ENCODE measurements at places on chromosomes 16 and 17. TPM values are rescaled to one million over a fixed set of nuclear protein-coding genes. Genes with fewer than 3 reads are reported as not detected.

DNA sequence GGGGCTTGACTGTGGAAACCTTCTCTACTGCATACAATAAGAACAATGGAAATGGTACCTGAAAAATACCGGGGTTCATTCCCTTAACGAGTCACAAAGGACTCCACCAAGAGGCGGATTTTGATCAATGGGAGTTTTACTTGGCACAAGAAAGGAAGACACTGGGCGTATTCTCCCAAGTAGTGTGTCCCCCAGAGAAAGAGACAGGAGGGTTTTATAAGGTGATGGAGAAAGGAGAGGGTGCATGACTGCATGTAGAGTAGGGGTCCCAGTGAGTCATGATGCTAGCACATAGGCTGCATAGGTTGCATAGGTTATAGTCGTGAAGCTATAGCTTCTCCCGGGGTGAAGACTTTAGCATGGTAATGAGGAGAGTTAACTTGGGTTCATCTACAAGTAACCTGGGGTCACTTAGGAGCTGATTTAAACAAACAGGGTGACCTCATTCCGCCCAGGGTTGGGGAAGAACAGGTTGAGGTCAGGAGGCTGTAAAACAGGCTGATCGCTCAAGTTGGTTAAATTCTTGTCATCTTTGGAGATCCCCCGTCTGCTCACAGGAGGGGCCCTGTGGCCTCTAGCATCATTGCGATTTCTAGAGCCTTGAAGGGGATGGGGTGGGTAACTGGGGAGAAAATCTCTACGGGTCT lies 1.5 kb downstream of the MPV17L start:
- no peak overlapping the region for H3K4me3 ChIP-seq
- H3K36me3 ChIP-seq = no peaks in the 10 kb centered on the region
- H3K4me1 ChIP-seq = no peaks in the 10 kb centered on the region
- H3K27ac ChIP-seq = no peak overlapping the region

The USP6 gene
- not detected for total RNA-seq

DNA sequence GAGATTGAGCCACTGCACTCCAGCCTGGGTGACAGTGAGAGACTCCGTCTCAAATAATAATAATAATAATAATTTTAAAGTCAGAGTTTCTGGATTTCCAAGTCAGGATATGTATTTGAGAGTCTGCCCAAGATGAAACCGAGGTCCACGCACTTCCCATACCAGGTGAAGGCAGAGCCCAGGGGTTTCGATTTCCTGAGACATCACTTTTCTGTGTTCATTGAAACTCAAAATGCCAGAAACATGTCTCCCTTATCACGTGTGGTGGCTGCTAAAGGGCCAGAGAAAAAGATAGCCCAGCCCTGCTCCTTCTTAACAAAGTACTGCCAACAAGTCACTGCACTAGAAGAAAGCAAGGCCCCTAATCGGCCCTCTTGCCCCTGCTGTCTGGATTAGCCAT lies 9.8 kb upstream of the RNF157 start:
- no peaks in the 10 kb centered on the region for H3K36me3 ChIP-seq
- H3K4me1 ChIP-seq = peaks cover 16% of the 10 kb centered on the region
- DNase-seq = no peak
- H3K27ac ChIP-seq = no peak overlapping the region

The DYNC1LI2 gene
- 113 TPM for total RNA-seq

GRCh38 chr17:55693254-55694216 lies 29.1 kb downstream of the TMEM100 start:
- peak overlapping the region; percentile 76 for H3K27ac ChIP-seq
- peak; percentile 80 for DNase-seq
- H3K4me1 ChIP-seq = peaks cover 10% of the 10 kb centered on the region
- H3K4me3 ChIP-seq = no peak overlapping the region
- H3K27me3 ChIP-seq = no peaks in the 10 kb centered on the region

- peaks cover 46% of the 10 kb centered on the region for H3K4me1 ChIP-seq
- no peaks in the 10 kb centered on the region for H3K27me3 ChIP-seq
- DNase-seq = peak; percentile 91
- H3K27ac ChIP-seq = peak overlapping the region; percentile 50
- no peak overlapping the region for H3K4me3 ChIP-seq
- no peaks in the 10 kb centered on the region for H3K36me3 ChIP-seq
Observed at GRCh38 chr16:57807968-57808528, 5.8 kb upstream of the KIFC3 start.

The ATAD5 gene
- total RNA-seq = 0.55 TPM

- no peak for DNase-seq
- no peaks in the 10 kb centered on the region for H3K36me3 ChIP-seq
- no peak overlapping the region for H3K4me3 ChIP-seq
- H3K4me1 ChIP-seq = no peaks in the 10 kb centered on the region
- H3K27ac ChIP-seq = no peak overlapping the region
Observed at GRCh38 chr17:13293421-13293820, 275.6 kb upstream of the ELAC2 start.

The ACSM2B gene
- not detected for total RNA-seq

The ALDOA gene
- 1,930 TPM for total RNA-seq

GRCh38 chr17:39738568-39738901 lies 797 bp downstream of the GRB7 start:
- H3K27ac ChIP-seq = no peak overlapping the region
- H3K36me3 ChIP-seq = no peaks in the 10 kb centered on the region
- DNase-seq = no peak
- peaks cover 20% of the 10 kb centered on the region for H3K4me1 ChIP-seq
- H3K4me3 ChIP-seq = no peak overlapping the region
- H3K27me3 ChIP-seq = peaks cover 46% of the 10 kb centered on the region

- H3K27me3 ChIP-seq = no peaks in the 10 kb centered on the region
- H3K36me3 ChIP-seq = no peaks in the 10 kb centered on the region
- no peak overlapping the region for H3K27ac ChIP-seq
- no peaks in the 10 kb centered on the region for H3K4me1 ChIP-seq
Observed at GRCh38 chr16:11593581-11593980, 6.9 kb upstream of the LITAF start.

The KIF22 gene
- total RNA-seq = 30.7 TPM

The ACSM5 gene
- 6.4 TPM for total RNA-seq

- no peak overlapping the region for H3K4me3 ChIP-seq
- DNase-seq = no peak
- no peaks in the 10 kb centered on the region for H3K36me3 ChIP-seq
- H3K4me1 ChIP-seq = no peaks in the 10 kb centered on the region
- H3K27ac ChIP-seq = peak overlapping the region; percentile 22
- no peaks in the 10 kb centered on the region for H3K27me3 ChIP-seq
Observed at GRCh38 chr17:3983606-3984484, 19.6 kb upstream of the ATP2A3 start.

- H3K4me3 ChIP-seq = no peak overlapping the region
- no peaks in the 10 kb centered on the region for H3K36me3 ChIP-seq
Observed at GRCh38 chr17:57507828-57508227, 237.3 kb downstream of the CCDC182 start.

DNA sequence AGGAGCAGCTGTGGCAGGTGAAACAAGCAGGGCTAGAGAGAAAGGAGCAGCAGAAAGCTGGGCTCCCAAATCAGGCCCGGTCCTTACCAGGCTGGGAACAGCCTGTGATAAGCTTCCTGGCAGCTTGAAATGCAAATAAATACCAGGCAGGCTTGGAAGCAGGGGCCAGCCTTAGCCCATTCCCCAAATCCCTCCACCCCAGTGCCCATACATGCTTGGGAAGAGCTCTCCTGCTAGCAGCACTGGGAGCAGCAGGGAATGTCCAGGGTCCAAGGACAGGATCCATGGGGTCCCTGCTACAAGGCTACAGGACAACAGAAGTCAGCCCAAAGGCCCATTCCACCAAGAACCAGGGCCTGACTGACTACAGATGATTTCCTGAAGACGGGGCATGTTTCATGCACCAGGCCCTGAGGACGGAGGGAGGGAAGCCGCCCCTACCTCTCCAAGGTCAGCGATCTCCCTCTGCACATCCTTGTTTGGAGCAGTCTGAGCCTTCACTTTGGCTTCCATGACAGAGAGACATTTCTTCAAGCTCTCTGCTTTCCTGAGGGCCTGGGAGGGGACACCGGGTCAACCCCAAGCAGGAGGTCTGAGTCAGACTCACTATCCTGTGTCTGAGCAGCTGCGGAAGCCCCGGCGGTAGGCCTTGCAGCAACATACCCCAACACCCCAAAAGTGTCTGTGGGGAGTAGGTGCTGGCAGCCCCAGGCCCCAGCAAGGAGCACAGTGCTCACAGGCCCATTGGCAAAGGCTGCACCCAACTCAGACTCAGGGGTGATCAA lies 2.6 kb upstream of the EXOSC6 start:
- no peak overlapping the region for H3K27ac ChIP-seq
- no peaks in the 10 kb centered on the region for H3K27me3 ChIP-seq
- no peak overlapping the region for H3K4me3 ChIP-seq
- DNase-seq = no peak

The KCNH4 gene
- total RNA-seq = not detected

The CA7 gene
- total RNA-seq = not detected

- H3K4me3 ChIP-seq = no peak overlapping the region
- DNase-seq = no peak
- no peaks in the 10 kb centered on the region for H3K27me3 ChIP-seq
- no peak overlapping the region for H3K27ac ChIP-seq
- no peaks in the 10 kb centered on the region for H3K36me3 ChIP-seq
Observed at GRCh38 chr17:60330731-60331130, 61.2 kb downstream of the USP32 start.

The MAFG gene
- 44.5 TPM for total RNA-seq

DNA sequence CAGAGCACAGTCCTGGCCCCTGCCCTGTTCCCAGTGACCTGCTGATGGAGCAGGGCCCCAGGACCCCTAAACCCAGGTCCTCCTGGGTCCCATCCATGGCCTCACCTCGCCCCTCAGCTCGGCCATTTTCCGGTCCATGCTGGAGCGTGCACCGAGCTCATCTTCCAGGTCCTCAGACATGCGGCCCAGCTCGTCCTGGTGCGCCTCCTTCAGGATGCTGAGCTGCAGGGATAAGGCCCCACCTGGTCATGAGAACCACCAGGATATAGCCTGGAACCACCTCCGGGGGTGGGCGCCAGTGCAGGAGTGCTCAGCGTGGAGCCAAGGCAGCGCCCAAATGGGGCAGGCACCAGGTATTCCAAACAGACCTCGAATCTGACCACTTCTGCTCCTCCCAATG lies 17.9 kb downstream of the CCDC102A start:
- H3K4me3 ChIP-seq = no peak overlapping the region
- no peak for DNase-seq
- no peak overlapping the region for H3K27ac ChIP-seq
- no peaks in the 10 kb centered on the region for H3K27me3 ChIP-seq

The SRCIN1 gene
- total RNA-seq = 0.44 TPM

- no peak overlapping the region for H3K4me3 ChIP-seq
- no peak overlapping the region for H3K27ac ChIP-seq
- no peaks in the 10 kb centered on the region for H3K36me3 ChIP-seq
Observed at GRCh38 chr17:71516149-71516548, 604.7 kb upstream of the SOX9 start.

- H3K27ac ChIP-seq = no peak overlapping the region
- no peak overlapping the region for H3K4me3 ChIP-seq
- DNase-seq = peak; percentile 83
- no peaks in the 10 kb centered on the region for H3K27me3 ChIP-seq
Observed at GRCh38 chr17:6061290-6061689, 8.9 kb upstream of the WSCD1 start.

DNA sequence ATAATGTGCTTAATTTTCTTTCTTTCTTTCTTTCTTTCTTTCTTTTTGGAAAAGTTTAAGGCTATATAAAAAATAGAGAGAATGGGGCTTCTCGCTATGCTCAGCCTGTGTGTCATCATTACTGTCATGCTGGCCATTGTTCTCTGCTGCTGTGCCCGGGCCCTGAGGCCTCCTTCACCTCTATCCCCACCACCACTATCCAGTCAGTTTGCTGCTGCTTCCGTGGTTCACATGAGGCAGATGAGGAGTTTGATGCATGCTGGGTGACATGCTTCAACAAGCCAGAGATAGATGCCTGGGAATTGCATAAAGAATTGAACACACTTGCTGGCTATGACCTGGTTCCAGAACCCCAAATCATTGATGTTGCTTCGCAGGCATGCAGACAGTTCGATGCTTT lies 36.3 kb downstream of the PITPNC1 start:
- no peak overlapping the region for H3K4me3 ChIP-seq
- no peaks in the 10 kb centered on the region for H3K27me3 ChIP-seq
- no peaks in the 10 kb centered on the region for H3K4me1 ChIP-seq
- H3K36me3 ChIP-seq = no peaks in the 10 kb centered on the region
- DNase-seq = no peak
- H3K27ac ChIP-seq = no peak overlapping the region

The CRAMP1 gene
- 5.3 TPM for total RNA-seq

DNA sequence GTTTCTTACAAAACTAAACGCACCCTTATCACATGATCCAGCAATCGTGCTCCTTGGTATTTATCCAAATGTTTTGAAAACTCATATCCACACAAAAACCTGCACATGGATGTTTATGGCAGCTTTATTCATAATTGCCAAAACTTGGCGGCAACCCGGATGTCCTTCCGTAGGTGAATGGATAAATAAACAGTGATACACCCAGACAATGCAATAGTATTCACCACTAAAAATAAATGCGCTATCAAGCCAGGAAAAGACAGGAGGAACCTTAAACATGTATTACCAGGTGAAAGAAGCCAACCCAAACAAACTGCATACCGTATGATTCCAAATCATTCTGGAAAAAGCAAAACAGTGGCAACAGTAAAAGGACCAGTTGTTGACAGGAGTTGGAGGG lies 10.0 kb downstream of the SPATA32 start:
- no peak overlapping the region for H3K4me3 ChIP-seq
- no peaks in the 10 kb centered on the region for H3K27me3 ChIP-seq
- H3K36me3 ChIP-seq = no peaks in the 10 kb centered on the region
- no peak overlapping the region for H3K27ac ChIP-seq
- DNase-seq = no peak
- H3K4me1 ChIP-seq = peaks cover 8% of the 10 kb centered on the region

DNA sequence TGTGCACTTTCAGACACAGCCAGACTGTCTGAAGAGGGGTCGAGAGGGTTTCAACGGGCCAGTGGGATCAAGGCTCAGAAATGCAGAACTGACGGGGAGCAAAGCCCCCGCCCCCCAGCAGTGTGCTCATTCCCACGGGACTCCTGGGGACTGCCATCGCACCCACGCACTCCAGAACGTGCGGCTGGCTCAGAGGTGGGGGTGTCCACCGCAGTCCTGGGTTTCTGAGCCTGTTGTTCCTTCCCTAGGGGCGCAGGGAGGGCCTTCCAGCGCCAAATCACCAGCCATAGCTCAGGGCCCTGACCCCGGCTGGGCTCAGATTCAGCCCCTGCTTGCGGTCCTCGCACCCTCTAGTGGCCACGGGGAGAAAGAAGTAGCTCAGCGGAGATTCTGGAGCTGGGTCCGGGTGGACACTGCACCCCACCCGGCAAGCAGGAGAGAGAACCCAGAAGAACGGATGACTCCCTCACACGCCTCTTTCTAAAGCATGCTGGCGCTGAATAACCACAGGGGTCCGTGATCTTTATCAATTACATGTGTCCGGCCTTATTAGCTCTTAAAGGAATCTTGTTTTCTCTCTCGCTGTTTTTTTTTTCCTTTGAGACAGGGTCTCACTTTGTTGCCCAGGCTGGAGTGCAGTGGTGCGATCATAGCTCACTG lies 45.0 kb upstream of the USP7 start:
- H3K4me1 ChIP-seq = no peaks in the 10 kb centered on the region
- no peaks in the 10 kb centered on the region for H3K36me3 ChIP-seq
- H3K27me3 ChIP-seq = peaks cover 4% of the 10 kb centered on the region
- peak; percentile 81 for DNase-seq
- no peak overlapping the region for H3K27ac ChIP-seq
- H3K4me3 ChIP-seq = no peak overlapping the region

The IGSF6 gene
- total RNA-seq = 12.7 TPM

All from adrenal gland (tissue), 19 donors.